ENCODE measurements at places on chromosomes 2 and 18.

DNA sequence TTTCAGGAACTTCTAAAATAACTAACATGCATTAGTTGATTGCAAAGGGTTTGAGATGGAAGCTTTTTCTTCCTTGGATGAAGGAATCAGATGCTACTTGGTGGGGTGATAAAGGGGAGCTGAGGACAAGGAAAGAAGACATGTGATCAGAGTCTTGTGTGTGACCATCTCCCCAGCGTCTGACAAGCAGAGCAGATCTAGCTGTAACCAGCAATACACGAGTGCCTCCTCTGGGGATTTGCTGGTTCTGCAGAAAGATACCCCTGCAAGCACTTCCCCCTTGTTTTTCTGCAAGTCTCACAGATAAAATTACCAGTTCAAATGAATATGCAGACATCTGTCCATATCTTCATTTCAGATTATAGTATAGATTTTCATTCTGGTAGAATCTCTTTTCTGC lies 2.7 kb downstream of the CDH7 start:
- DNase-seq: no peak

DNA sequence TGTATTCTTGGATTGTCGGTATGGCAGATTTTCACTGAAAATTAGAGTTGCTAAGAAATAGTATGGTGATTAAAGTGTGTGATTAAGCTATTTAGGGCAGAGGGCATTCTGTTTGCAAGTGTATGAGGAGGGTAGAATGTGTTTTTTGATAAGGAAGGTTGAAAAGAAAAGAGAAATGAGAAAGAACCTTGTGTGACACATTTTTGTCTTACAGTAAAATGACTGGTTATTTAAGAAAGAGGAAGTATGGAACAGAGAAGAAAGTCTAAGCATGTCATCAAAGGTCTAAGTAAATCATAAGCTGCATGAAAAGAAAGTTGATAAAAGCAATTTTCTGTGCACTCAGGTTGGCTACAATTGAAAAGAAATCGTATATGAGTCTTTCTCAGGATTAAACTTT lies 5.2 kb upstream of the RSAD2 start:
- no peak for DNase-seq

DNA sequence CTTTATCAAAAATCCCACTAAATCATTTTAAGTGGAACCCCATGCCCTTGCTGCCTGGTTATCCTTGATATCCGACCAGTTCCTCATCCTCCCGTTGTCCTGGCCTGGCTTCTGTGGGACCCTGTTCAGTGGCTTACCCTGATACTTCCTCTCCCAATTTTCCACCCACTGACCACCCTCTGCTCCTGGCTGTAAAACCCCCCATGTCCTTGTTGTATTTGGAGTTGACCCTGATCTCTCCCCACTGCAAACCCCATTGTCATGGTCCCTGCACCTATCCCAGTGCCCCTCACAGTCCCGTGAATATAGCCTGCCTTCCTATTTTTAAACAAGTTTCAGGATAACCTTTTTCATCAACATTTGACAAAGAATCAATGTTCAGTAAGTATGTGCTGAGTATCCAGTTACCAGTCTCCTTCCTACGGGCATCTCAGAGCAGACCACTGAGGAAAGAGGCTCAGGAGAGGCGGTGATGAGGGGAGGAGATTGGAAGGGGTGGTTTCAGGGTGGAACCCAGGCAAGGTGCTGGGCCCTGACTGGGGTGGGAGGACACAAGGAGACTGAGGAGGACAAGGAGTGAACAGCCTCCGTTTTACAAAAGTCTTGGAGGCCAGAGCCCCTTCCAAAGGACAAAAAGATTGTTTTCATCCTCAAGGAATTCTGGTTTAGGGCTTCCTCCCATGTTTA lies 131.8 kb downstream of the PXDN start:
- no peak for DNase-seq

DNA sequence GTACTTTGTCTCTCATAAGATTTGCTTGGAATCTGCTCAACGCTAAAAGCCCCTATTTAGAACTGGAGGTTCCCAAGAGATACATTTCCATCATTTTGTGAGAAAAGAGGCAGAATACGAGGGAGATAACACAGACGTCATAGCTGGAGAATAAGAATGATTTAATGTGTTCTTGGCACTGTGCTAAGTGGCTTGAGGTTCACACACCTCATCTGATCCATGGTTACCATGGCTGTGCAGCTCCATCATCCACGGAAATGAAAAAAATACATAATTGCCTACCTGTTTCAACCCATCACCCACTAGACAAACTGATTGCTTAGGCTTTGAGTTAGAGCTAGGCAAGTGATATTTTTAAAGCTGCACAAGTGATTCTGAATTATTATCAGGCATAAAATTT lies 227.6 kb downstream of the SLC8A1 start:
- DNase-seq: no peak

- no peak for DNase-seq
Measured at GRCh38 chr2:70553334-70553583, 367 bp downstream of the TGFA start.

DNA sequence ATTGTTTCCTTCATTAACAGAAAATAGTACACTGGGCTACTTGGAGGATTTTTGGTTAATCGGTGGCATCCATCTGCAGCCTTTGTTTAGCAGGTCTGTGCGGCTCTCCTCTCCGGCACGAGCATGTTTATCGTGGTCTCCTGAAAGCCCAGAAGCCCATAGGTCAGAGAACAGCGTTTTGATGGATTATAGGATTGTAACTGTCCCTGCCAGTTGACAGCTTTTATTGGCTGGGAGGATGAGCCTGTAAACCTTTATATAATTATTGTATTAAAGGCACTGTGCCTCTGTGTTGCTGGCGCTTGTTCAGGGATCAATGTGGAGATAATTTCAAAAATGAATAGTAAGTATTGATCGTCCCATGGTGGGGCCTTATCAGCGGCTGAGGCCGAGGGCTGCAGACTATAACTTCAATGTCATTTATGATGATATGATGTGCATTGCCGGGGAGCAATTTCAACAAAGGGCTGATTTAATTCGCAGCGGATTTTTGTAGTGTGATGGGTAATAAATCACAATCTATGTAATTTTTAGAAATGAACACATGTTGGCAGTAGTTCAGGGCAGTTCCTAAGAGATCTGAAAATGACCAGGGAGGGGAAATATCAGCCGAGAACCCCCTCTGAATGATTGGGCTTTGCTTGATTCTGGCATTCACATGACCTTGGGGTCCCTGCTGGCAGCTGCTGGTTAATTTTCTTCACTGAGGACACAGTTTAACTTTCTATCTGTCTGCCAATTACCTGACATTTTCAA lies 736.1 kb downstream of the GALR1 start:
- no peak for DNase-seq

- no peak for DNase-seq
Measured at GRCh38 chr2:185738679-185739472, at the start of gene FSIP2. TSS of gene FSIP2 (plus strand) at chr2:185738804. CDS start at chr2:185738895, 91 bp downstream.

- DNase-seq: no peak
Measured at GRCh38 chr2:217870528-217871011, 132.2 kb downstream of the TNS1 start.

GRCh38 chr2:106094131-106094841 lies 99.8 kb downstream of the UXS1 start:
- DNase-seq: peak; percentile 26

GRCh38 chr2:199309411-199309810 lies 148.3 kb downstream of the SATB2 start:
- DNase-seq: no peak

GRCh38 chr2:204363513-204363912 lies 181.8 kb upstream of the PARD3B start:
- DNase-seq: no peak

GRCh38 chr2:118177884-118178283 lies 89.6 kb downstream of the INSIG2 start:
- no peak for DNase-seq

- DNase-seq: no peak
Measured at GRCh38 chr2:118784860-118785259, 62.6 kb downstream of the EN1 start.

GRCh38 chr2:44839771-44840502 lies 101.6 kb upstream of the SIX3 start:
- no peak for DNase-seq

- no peak for DNase-seq
Measured at GRCh38 chr18:50729376-50729775, 90.4 kb downstream of the MRO start.

DNA sequence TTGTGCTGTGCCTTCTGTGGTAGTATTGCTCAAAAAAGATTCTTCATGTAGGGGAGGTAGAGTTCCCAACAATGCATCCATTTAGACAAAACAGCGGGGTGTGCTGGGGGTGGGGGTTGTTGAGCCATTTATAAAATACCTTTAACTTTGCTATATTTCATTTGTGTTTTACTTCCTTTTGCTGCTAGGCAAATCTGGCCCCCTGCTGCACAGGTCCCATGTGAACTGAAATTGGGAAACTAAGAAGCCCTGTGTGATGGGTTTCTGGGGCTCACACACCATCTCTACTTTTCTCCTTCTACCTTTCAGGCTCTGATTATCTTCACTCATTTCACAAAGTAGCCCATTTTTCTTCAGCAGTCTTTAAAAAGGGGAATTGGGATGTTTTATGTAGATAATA lies 52.7 kb upstream of the ITGA4 start:
- no peak for DNase-seq

DNA sequence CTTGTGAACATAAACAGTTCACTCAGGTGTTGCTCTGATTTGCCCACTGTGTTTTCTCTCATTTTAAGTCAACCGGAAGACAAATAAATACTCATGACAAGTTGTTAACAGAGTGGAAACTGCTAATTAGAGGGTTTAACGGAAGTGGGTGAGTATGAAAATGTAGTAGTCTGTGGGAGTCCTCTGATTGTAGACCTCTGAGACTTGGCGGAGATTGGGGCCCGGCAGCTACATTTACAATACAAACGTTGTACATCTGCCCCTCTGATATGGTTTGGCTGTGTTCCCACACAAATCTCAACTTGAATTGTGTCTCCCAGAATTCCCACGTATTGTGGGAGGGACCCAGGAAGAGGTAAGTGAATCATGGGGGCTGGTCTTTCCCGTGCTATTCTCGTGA lies 107.3 kb upstream of the FAM98A start:
- DNase-seq: no peak

DNA sequence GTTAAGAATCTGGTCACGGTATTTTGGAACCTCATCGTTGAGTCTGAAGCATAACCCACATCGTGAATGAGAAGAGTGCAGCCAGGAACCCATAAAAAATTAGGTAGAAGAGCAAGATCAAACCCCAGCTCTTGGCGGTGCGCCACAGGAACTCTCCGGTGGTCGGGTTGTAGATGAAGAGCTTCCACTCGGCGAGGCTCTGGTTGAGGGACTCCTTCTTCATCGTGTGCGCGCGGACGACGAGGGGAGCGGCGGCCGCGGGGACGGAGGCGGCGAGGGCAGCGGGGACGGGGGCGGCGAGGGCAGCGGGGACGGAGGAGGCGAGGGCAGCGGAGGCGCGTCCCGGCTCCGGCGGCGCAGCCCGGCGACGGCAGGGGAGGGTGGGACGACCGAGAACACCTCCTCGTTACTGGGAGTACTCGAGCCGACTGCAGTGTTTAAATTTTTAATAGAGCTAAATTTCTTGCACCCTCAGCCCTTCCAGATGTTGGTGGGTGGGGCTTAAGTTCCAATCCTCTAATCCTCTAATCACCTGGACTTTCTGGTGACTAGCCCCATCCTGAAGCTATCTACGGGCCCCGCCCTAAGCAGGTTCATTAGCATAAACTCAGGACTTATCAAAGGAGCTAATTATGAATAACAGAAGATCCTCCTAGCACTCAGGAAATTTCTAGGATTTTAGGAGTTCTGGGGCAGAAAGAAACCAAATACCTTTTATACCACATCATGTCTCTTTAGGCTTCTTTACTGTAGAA lies 20.4 kb upstream of the PAPOLG start:
- DNase-seq: no peak

- no peak for DNase-seq
Measured at GRCh38 chr2:109013051-109013450, 24.0 kb upstream of the EDAR start.

DNA sequence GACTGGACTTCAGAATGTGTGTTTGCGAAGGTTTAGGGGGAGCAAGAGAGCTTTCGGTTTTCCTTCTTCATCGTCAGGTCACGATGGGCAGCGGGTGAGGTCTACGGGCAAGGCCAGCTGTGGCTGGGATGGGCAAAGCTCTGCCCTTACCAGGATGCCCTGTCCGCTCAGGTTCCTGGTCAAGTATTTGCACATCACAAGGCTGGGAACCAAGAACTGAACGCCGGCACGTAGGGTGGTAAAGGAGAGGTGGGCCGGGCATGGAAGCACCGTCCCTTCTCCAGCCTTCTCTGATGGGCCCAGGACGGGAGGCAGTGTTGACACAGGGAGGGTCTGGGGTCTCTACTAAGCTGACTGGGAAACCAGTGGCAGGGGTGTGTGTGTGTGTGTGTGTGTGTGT lies 50.5 kb upstream of the UBE2F start:
- DNase-seq: no peak

GRCh38 chr2:80281049-80281448 lies 23.5 kb downstream of the LRRTM1 start:
- no peak for DNase-seq

GRCh38 chr2:10993001-10993481 lies 81.3 kb downstream of the KCNF1 start:
- no peak for DNase-seq

GRCh38 chr2:8059794-8060193 lies 622.1 kb upstream of the ID2 start:
- no peak for DNase-seq

- no peak for DNase-seq
Measured at GRCh38 chr2:48450936-48451602, 78.9 kb upstream of the STON1 start.

GRCh38 chr2:25491003-25491696 lies 149.4 kb upstream of the DNMT3A start:
- no peak for DNase-seq

DNA sequence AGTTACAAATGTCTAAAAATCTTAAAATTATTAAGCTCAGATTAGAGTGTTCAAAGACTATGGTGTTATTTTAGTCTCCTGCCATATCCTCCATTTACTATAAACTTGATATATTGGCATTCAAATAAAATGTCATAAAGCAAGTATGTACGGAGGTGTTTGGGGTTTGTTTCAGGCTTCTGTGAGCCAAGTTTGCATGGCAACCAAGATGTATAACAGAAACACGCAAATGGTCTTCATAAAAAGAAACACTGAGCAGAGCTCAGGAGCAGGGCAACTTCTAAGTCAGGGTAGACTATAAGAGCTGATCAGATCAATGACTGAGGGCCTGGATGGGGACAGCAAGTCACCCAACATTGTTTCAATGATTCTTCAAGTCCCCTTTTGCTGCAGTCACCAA lies 20.5 kb upstream of the OSR1 start:
- no peak for DNase-seq
